Kidney (tissue), 22 donors: ENCODE measurements at places on chromosomes 11 and 22. TPM values are rescaled to one million over a fixed set of nuclear protein-coding genes. Genes with fewer than 3 reads are reported as not detected.

DNA sequence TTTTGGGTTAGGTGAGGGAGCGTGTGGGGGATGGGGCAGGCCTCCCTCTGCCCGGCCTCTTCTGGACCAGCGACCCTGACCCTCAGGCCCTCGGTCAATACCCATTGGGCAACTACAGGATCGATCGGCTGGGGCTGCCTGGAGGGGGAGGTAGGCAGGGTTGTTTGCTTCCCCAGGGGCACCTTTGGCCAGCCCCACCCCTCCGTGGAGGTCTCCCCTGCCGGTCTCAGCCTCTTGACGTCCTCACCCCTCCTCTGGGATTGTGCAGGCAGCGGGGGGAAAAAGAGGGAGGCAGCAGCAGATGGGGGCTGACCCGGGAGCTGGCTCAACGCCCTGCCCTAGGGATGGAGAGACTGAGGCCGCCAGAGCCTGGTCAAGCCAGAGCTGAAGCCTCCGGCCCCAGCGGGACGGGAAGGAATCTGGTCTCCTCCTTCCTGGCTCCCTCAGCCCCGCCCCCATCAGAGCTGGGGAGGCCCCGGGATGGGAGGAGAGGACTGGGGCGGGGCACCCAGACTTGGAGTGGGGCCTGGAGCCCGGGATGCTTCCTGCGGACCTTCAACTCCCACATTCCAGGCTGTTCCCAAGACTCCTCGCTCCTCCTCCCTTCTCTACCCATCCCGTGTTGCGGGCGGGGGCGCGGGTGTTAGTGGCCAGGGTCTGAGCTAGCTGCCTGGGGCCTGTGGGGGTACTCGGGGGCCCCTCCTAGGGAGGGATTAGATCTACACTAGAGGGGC, 14.4 kb upstream of the CDC42EP1 start:
- H3K4me3 ChIP-seq = no peak overlapping the region
- H3K27me3 ChIP-seq = no peaks in the 10 kb centered on the region
- peak overlapping the region; percentile 93 for H3K27ac ChIP-seq
- no peaks in the 10 kb centered on the region for H3K36me3 ChIP-seq
- peaks cover 29% of the 10 kb centered on the region for H3K4me1 ChIP-seq

GRCh38 chr11:79017811-79018210, 423.0 kb downstream of the TENM4 start:
- no peak overlapping the region for H3K27ac ChIP-seq
- H3K27me3 ChIP-seq = no peaks in the 10 kb centered on the region
- H3K36me3 ChIP-seq = no peaks in the 10 kb centered on the region
- DNase-seq = no peak
- H3K4me3 ChIP-seq = no peak overlapping the region
- H3K4me1 ChIP-seq = no peaks in the 10 kb centered on the region

GRCh38 chr11:91850021-91850420, 374.6 kb upstream of the FAT3 start:
- H3K4me1 ChIP-seq = no peaks in the 10 kb centered on the region
- no peaks in the 10 kb centered on the region for H3K27me3 ChIP-seq
- DNase-seq = no peak
- H3K4me3 ChIP-seq = no peak overlapping the region
- H3K36me3 ChIP-seq = no peaks in the 10 kb centered on the region

DNA sequence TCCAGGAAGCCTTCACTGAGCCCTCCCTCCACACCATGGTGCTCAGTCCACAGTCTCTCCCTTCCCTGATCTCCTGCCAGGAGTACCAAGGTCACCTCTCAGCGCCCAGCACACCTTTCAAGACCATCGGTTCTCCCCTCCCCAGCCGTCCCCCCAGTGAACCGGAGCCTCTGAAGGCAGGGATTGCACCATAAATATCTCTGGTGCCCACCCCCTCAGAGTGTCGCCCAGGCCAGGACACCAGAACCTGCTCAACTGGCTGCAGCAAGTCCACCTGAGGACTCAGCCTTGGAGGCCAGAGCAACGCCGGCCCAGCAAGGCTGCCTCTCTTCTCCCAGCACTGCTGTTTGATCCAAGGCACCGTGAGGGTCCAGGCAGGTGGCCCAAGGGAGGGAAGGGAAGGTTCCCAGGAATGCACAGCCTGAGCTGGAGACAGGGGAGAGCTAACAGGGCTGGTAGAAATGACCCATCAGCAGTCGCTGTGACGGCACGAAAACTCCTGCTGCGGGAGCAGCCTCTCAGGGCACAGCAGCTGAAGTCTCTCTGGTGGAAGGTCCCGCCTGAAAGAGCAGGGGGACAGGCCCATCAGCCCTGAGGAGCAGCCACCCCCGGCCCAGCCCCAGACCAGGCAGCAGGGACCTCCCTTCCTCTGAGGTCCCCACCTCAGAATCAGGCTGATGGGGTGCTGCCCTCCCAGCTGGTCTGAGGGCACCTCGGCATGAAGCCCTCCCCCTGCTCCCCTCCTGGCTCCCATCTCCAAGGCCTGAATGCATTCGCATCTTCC, 80.3 kb downstream of the BUD13 start:
- H3K36me3 ChIP-seq = no peaks in the 10 kb centered on the region
- no peak for DNase-seq
- no peaks in the 10 kb centered on the region for H3K4me1 ChIP-seq
- no peaks in the 10 kb centered on the region for H3K27me3 ChIP-seq
- H3K27ac ChIP-seq = no peak overlapping the region
- H3K4me3 ChIP-seq = no peak overlapping the region

- no peak overlapping the region for H3K27ac ChIP-seq
- H3K36me3 ChIP-seq = no peaks in the 10 kb centered on the region
- no peaks in the 10 kb centered on the region for H3K27me3 ChIP-seq
- no peak for DNase-seq
- H3K4me3 ChIP-seq = no peak overlapping the region
Measured at GRCh38 chr11:84740050-84740449, 887.1 kb downstream of the DLG2 start.

GRCh38 chr11:116993599-116993998, 104.6 kb downstream of the SIK3 start:
- H3K4me1 ChIP-seq = peaks cover 14% of the 10 kb centered on the region
- H3K36me3 ChIP-seq = no peaks in the 10 kb centered on the region
- no peak overlapping the region for H3K4me3 ChIP-seq

DNA sequence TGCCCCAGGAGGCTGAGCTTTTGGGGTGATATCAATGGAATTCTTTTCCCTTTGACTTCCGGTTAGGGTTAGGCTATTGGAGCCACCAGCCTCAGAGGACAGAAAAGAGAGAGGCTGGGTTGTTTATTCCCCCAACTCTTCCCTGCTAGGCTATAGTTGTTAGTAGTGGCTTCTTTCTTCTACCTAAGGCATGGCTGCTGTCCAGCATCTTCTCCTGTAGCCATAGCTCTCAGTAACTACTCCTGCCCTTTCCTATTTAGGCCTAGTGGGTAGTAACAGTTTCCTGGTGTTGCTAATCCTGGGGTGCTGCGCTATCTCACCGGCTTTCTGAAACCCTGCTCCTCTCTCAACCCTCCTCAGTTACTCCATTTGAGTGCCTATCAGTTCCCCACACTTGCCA, 184.9 kb downstream of the TENM4 start:
- no peaks in the 10 kb centered on the region for H3K36me3 ChIP-seq
- H3K27me3 ChIP-seq = no peaks in the 10 kb centered on the region
- H3K4me3 ChIP-seq = no peak overlapping the region
- no peaks in the 10 kb centered on the region for H3K4me1 ChIP-seq

Gene CCDC81
- 1.1 TPM for total RNA-seq

- H3K36me3 ChIP-seq = no peaks in the 10 kb centered on the region
- H3K4me1 ChIP-seq = no peaks in the 10 kb centered on the region
- peak; percentile 65 for DNase-seq
Measured at GRCh38 chr11:396511-396947, 2.5 kb downstream of the PKP3 start.

Gene TUB
- 6.8 TPM for total RNA-seq

DNA sequence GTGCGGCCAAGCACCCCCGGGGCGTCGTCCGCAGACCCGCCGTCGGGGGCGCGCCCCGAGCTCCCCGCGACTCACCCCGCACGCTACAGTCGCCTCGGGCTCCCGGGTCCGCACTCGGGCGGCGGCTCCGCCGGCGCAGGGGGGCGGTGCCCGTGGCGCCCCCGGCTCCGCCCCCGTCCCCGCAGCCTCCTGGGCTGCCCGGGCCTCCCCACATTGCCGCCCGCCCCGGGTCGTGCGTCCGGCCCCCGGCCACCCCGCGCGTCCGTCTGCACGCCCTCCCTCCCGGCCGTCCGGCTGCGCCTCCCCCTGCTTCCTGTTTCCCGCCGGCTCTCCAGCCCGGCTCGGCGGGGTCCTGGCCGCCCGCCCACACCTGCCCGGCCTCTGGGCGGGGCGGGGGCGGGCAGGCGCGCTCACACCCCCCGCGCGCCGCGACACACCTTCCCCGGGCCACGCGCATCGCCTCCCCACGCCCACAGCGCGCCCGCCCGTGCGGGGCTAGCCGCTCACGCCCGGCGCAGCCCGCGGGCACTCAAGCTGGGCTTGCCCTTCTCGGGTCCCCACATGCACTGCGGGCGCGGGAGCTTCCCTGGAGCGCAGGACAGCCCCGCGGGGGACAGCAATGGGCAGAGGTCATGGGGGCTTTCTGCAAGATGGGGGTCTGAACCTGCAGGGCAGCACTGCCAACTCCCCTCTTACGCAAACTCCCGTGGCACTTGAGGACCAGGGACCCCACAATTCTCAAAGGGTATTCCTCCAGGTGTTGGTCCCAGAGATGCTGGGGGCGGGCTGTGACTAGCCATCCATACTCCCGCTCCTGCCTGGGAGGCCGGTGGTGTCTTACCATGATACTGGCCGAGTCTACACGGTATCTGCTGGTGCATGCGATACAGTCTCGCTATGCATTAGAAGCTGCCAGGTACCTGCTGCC, at the start of gene CARD10:
TSS of gene CARD10 (minus strand) at position 148 of the 928 bp plus-strand sequence. CDS start 215 bp downstream, outside the sequence.
- peak within 1 kb of the TSS; percentile 81 for H3K27ac ChIP-seq
- H3K4me3 ChIP-seq = peak within 1 kb of the TSS; percentile 67
- DNase-seq = peak; percentile 79
- H3K4me1 ChIP-seq = no peaks in the 10 kb centered on the region
- no peaks in the 10 kb centered on the region for H3K27me3 ChIP-seq

GRCh38 chr22:48477031-48477721, 1350.5 kb downstream of the BRD1 start:
- H3K4me1 ChIP-seq = no peaks in the 10 kb centered on the region
- DNase-seq = no peak

DNA sequence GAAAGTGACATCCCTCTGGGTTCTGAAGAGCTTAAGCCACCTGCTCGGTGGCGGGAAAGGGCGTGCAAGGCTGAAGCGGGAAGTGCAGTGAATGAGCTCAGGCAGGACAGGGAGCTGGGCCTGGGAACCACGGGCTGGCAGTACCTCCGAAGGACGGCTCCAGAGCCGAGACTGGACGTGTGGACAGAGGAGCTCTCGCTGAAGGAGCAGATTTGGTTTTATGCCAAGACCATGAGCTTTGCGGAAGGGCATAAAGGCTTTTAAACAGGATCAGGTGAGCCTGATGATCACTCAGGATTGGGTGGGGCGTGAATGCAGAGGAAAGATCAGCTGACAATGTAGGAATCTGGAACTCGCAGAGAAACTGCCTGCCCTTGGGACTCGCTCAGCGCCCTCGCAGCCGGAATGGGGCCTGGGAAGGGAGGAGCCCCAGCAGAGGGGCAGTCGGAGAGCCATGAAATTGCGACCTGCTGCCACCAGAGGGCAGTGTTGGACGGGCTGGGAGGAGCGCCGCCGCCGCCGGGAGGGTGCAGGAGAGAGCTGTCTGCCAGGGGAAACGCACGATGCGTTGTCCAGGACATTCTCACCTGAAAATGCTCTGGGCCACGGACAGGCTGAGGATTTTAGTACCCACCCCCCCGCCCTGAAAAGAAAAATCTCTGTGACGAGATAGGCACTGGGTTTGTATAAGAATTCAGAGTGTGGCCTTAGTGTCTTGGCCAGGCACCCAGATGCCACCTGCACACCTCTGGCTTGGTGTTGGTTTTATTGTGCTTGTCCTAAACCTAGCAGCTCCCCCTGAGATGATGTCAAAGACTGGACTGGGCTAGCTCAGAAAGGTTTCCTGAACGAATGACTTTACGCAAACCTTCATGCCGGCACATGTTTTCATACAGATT, 324.4 kb downstream of the NTM start:
- no peaks in the 10 kb centered on the region for H3K36me3 ChIP-seq
- H3K27me3 ChIP-seq = no peaks in the 10 kb centered on the region
- peaks cover 4% of the 10 kb centered on the region for H3K4me1 ChIP-seq

GRCh38 chr22:32991353-32992101, 66.7 kb downstream of the SYN3 start:
- no peak overlapping the region for H3K27ac ChIP-seq
- no peaks in the 10 kb centered on the region for H3K4me1 ChIP-seq
- no peak for DNase-seq
- H3K36me3 ChIP-seq = no peaks in the 10 kb centered on the region
- H3K27me3 ChIP-seq = no peaks in the 10 kb centered on the region

DNA sequence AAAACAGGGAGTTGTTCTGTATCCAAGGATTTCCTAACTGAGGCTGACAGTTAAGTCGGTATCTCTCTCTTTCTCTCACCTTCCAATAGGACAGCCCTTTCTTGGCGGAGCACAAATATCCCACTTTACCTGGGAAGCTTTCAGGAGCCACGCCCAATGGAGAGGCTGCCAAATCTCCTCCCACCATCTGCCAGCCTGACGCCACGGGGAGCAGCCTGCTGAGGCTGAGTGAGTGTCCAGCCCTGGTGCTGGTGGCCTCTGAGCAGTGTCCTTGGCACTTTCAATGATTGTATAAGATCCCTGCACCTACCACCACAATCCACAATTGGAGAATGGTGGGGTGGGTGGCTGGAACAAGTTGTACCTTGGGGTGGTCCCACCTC, 33.7 kb downstream of the CYB5R2 start:
- no peaks in the 10 kb centered on the region for H3K27me3 ChIP-seq
- H3K4me3 ChIP-seq = no peak overlapping the region
- no peak for DNase-seq
- peaks cover 25% of the 10 kb centered on the region for H3K4me1 ChIP-seq

GRCh38 chr11:76160856-76161255, 45.4 kb downstream of the WNT11 start:
- no peaks in the 10 kb centered on the region for H3K36me3 ChIP-seq
- H3K4me3 ChIP-seq = no peak overlapping the region
- no peaks in the 10 kb centered on the region for H3K4me1 ChIP-seq
- no peak for DNase-seq

Gene HORMAD2
- total RNA-seq = not detected

DNA sequence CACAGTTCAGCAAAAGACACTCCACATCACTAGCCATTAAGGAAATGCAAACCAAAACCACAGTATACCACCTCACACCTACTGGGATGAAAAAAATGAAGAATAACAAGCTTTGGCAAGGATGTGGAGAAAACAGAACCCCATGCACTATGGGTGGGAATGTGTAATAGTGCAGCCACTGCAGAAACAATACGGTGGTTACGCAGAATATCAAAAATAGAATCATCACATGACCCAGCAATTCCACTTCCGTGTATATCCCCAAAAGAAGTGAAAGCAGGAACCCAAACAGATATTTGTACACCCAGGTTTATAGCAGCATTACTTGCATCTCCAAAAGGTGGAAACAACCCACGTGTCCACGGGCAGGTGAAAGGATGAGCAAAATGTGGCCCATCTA, 20.8 kb downstream of the CARS1 start:
- H3K4me1 ChIP-seq = no peaks in the 10 kb centered on the region
- H3K4me3 ChIP-seq = no peak overlapping the region
- no peak overlapping the region for H3K27ac ChIP-seq

Gene ALDH3B2
- 1.6 TPM for total RNA-seq
